ENCODE measurements at places on chromosomes 7 and 10. TPM values are rescaled to one million over a fixed set of nuclear protein-coding genes. Genes with fewer than 3 reads are reported as not detected.

The WNT8B gene
- total RNA-seq, result not detected

DNA sequence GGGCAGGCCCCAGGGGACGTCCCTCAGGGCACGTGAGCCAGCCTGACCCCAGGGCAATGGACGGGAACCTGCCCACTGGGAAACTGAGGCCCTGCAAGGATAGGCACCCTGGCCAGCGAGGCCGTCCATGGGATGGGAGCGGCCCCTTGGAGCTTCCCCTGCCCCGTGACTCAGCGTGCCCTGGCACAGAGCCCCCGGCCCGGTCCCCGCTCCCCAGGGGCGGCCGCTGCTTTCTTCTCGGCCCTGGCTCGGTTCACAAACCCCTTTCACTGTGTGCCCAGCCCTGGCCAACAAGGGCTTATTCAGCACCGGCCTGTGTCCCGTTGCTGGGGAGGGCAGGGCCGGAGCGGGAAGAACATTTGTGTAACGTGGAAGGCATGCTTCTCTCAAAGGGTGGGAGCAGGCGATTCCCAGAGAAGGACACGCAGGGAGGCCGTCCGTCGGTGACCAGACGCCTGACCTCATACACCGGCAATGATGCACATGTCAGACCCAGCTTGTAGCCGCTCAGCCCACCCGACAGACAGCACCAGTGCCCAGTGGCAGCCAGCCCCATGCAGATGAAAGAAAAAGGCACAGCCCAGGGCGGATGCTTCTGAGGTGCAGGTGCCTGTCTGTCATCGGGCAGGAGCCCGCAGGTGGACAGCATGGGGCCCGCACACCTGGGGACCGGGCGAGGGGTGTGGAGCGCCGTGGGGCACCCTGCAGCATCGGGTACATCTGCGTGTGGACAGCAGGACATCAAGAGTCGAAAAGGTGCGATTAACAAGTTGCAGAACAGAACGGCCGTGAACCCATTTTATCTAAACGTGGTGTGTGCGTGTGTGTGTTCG is 94.5 kb downstream of the PDGFA start:
- DNase-seq, result no peak

DNA sequence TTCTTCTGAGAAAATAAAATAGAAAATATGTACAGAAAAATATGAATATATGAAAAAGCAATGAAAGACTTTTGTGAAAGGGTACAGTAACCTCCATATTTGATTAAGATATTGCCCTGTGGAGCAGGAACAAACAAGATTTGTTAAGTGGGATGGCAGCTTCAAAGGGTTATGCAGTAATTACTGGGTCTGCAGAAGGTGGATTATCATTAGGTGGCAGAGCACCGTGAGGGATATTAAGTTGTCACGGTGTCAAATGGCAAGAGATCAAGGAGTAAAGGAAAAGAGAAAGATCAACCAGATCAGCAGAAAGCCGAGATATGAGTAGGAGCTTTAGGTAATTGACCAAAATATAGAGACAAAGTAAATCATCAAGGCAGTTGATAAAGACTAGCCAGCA is 44.1 kb downstream of the DGKB start:
- no peak for DNase-seq

DNA sequence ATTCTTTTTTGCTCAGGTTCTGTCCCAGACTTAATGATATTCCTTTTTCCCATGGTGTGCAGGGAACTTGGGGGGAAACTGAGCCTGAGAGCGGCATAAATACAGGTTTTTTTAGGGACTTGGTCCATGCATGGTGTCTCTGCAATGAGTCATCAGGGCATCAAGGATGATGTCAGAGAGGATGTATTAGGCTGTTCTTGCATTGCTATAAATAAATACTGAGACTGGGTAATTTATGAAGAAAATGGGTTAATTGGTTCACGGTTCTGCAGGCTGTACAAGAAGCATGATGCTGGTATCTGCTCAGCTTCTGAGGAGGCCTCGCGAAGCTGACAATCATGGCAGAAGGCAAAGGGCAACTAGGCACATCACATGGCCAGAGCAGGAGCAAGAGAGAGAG is 185.4 kb downstream of the RAB11FIP2 start:
- peak; percentile 6 for DNase-seq

Data from renal cortical epithelial cell (primary cell).